ENCODE measurements at places on chromosomes 7 and 10. TPM values are rescaled to one million over a fixed set of nuclear protein-coding genes. Genes with fewer than 3 reads are reported as not detected.

DNA sequence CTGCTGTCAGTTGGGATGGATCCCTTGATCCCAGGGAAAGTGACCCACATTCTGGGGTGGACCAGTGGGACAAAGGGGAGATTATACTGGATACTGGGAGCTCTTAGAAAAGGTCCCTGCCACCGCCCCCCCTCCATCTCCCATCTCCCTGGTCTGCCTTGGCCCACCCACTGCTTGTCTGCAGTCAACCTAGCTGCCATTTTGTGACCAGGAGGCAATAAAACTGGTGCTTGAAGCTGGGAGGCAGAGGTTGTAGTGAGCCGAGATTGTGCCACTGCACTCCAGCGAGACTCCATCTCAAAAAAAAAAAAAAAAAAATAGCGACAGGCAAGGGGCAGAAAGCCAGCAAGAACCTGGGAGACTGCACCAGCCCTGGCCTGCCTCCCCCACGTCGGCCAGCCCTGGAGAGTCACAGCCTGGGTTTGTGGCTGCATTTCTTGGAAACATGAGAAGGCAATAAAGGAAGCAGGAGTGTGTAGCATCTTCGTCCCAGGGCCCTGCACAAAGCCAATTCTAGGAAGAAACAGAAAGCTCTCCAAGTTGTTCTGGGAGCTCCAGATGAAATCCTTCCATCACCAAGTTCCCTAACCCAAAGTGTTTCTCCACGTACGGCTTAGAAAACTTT, 4.7 kb upstream of the ARPC1B start:
- no peaks in the 10 kb centered on the region for H3K27me3 ChIP-seq
- no peak overlapping the region for H3K4me3 ChIP-seq

DNA sequence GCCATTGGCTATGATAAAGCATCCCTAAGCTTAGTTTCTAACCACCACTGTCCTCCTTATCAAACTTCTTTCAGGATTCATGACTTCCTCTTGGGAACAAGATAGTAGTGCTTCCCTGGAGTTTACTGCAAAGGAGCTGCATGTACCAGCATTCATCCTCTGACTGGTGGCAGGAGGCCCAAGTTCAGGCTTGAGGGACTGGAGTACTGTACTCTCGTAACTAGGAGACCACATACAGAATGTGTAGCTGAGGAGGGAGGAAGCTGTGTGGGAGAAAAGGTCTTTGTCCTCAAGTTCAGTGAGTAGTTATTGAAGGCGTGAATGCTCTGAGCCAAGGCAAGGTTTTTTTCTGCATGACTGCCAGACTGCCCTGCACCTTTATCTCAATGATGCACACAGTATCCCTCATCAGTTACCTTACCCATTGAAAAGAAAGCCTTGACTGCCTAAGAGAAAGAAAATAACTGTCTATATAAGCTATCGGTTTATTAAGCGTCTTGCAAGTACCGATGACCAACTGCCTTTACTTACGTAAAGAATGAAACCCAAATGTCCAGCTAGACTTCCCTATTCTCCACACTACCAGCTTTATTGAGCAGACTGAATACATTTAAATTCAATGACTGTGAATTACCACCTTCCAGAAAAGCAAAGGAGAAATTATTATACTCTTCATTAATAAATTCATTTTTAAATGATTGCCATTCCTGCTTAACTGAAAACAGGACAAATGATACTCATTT, 12.8 kb downstream of the SCRN1 start:
- H3K4me3 ChIP-seq, result no peak overlapping the region
- H3K36me3 ChIP-seq, result no peaks in the 10 kb centered on the region
- H3K27me3 ChIP-seq, result no peaks in the 10 kb centered on the region

DNA sequence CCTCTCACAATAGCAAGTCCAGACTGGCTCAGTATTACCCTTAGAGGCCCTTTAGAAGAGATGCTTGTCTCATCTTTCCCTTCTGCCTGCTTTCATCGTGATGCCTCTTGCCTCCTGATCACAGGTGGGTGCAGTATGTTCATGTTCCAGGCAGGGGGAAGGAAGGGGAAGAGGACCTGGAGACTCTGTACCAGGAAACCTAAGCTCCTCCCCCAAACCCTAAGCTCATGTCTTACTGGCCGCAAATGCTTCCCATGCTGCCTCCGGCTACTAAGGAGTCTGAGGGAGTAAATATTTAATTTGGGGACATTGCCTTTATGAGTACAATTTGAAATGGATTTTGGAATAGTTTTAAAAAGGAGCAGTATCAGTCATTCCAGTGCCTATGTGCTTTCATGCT, 192.6 kb downstream of the CDCA7L start:
- no peak overlapping the region for H3K27ac ChIP-seq
- no peaks in the 10 kb centered on the region for H3K4me1 ChIP-seq
- no peaks in the 10 kb centered on the region for H3K36me3 ChIP-seq
- DNase-seq, result no peak

DNA sequence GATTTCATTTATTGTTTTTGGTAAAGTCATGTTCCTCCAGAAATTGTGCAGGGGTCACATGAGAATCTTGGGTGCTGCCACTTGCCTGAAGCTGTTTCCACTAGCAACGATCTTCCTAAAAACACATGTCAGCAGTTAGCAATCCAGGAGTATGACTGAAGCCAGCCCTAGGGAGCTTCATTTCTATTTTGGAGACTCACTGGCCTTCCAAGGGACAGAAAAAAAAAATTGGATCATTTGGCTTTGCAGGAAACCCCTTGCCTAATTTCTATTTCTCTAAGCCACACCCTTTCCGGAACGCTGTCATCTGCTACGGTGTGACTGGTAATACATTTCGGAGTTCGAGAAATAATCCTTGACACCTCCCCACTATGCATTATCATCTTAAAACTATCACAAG, 204.7 kb downstream of the TAX1BP1 start:
- peaks cover 9% of the 10 kb centered on the region for H3K4me1 ChIP-seq
- no peak overlapping the region for H3K27ac ChIP-seq
- peaks cover 4% of the 10 kb centered on the region for H3K36me3 ChIP-seq

Gene CYP2C9
- total RNA-seq, result 1.5 TPM
